ENCODE measurements at places on chromosomes 7 and 10. TPM values are rescaled to one million over a fixed set of nuclear protein-coding genes. Genes with fewer than 3 reads are reported as not detected.

Gene SPDYE5
- not detected for total RNA-seq

Gene CCDC146
- 12.7 TPM for total RNA-seq

Gene SYNPO2L
- total RNA-seq: 3.1 TPM

Gene SPDYE6
- total RNA-seq: not detected

Gene TMEM209
- total RNA-seq: 12.4 TPM

Gene IDI2
- not detected for total RNA-seq

Gene CTBP2
- total RNA-seq: 44.4 TPM

Gene PPP1R17
- total RNA-seq: not detected

Gene BUD31
- total RNA-seq: 57.1 TPM

Gene NUDT1
- 12.4 TPM for total RNA-seq

Gene DDC
- not detected for total RNA-seq

Gene ITPRID1
- total RNA-seq: not detected

Gene HDAC9
- total RNA-seq: 42.3 TPM

Gene NEUROG3
- total RNA-seq: not detected

Gene PIP
- not detected for total RNA-seq

Gene DIP2C
- total RNA-seq: 39.3 TPM

Gene CRTAC1
- total RNA-seq: 22.9 TPM

Gene PANK1
- 2.5 TPM for total RNA-seq

Gene STOX1
- 0.32 TPM for total RNA-seq

Gene KLF6
- 493 TPM for total RNA-seq

Gene PKD2L1
- total RNA-seq: not detected

Gene IFIT3
- 17.0 TPM for total RNA-seq

Gene INHBA
- total RNA-seq: 71.2 TPM
